Spinal cord (tissue), 10 donors: ENCODE measurements at places on chromosomes 4 and X. TPM values are rescaled to one million over a fixed set of nuclear protein-coding genes. Genes with fewer than 3 reads are reported as not detected.

The PRRG3 gene
- total RNA-seq = 7.7 TPM

The MTNR1A gene
- total RNA-seq = 2.3 TPM

DNA sequence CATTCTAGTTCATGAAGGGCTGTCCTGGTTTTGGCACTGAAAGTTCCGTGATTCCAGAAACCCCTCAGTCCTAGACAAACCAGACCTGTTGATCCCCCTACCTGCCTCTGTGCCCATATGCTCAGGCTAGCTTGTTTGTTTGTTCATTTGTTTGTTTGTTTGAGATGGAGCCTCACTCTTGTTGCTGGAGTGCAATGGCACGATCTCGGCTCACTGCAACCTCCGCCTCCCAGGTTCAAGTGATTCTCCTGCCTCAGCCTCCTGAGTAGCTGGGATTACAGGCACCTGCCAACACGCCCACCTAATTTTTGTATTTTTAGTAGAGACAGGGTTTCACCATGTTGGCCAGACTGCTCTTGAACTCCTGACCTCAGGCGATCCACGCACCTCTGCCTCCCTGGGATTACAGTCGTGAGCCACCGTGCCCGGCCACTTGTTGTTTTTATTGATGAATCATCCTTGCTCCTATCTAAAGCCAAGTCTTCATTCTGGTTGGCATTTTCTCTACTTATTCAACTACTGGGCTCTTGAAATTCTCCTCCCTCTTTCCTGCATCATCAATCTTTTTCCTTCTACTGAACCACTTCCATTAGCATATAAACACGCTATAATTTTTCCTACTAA lies 86.3 kb upstream of the BMP2K start:
- H3K4me1 ChIP-seq = no peaks in the 10 kb centered on the region
- H3K36me3 ChIP-seq = no peaks in the 10 kb centered on the region
- no peaks in the 10 kb centered on the region for H3K27me3 ChIP-seq
- no peak for DNase-seq
- H3K4me3 ChIP-seq = no peak overlapping the region
- no peak overlapping the region for H3K27ac ChIP-seq

DNA sequence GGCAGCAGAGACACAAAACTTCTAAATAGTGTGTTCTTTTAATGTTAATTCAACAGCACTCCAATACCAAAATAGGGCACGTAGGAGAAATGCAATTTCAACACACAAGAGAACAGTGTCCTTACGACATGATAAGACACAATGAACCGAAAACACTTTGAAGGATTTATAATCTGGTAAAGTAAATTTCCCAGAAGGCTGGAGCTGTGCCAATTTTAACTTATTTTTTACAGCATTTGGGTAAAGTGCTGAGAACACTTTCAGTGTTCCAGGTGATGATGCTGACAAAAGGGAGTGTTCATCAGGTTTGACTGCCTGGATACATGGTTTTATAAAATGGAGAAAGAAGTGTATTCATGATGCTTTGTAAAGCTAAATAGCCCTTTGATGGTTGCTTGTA lies 76.5 kb downstream of the MAPK10 start:
- no peak for DNase-seq
- H3K27ac ChIP-seq = no peak overlapping the region
- H3K4me1 ChIP-seq = no peaks in the 10 kb centered on the region

GRCh38 chrX:155880586-155881157 lies 473 bp upstream of the VAMP7 start:
- no peaks in the 10 kb centered on the region for H3K4me1 ChIP-seq
- peak overlapping the region; percentile 59 for H3K4me3 ChIP-seq
- H3K27ac ChIP-seq = no peak overlapping the region

DNA sequence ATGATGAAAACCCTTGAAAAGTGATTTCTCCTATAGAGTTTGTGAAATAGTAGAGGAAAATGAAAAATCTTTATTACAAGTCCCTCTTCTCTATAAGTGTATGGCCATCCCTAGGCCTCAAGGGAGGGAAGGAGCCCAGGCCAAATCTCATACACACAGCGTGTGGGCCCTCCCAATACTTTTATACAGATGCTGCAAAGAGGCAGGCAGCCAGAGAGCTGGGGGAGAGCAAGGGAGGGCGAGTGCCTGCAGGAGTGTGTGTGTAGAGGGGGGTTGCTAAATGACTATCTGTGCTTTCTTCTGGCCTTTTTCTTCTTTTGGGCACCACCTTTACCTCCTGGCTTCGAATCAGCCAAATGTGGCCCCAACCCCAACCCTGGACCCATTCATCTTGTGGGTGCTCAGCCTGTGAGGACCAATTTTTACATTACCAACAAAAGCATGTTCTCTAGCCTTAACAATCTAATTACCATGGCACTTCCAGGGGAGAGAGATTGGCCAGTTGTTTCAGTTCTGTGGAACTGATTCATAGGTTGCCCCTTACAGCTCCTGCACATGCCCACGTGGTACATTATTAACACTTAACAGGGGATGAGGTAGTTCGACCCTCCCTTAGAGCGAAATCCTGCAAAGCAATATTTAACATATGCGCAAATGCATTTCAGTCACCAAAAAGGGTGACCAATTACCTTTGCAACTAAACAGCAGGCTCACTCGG lies 2.0 kb downstream of the GPC3 start:
- H3K36me3 ChIP-seq = no peaks in the 10 kb centered on the region
- peaks cover 16% of the 10 kb centered on the region for H3K27me3 ChIP-seq
- peak overlapping the region; percentile 42 for H3K4me3 ChIP-seq
- peak overlapping the region; percentile 44 for H3K27ac ChIP-seq
- peak; percentile 46 for DNase-seq
